Left renal pelvis (tissue), 4 donors: ENCODE measurements at places on chromosomes 16 and 17.
A peak's percentile ranks its signal among the peaks of the same experiment; 100 is the strongest.

DNA sequence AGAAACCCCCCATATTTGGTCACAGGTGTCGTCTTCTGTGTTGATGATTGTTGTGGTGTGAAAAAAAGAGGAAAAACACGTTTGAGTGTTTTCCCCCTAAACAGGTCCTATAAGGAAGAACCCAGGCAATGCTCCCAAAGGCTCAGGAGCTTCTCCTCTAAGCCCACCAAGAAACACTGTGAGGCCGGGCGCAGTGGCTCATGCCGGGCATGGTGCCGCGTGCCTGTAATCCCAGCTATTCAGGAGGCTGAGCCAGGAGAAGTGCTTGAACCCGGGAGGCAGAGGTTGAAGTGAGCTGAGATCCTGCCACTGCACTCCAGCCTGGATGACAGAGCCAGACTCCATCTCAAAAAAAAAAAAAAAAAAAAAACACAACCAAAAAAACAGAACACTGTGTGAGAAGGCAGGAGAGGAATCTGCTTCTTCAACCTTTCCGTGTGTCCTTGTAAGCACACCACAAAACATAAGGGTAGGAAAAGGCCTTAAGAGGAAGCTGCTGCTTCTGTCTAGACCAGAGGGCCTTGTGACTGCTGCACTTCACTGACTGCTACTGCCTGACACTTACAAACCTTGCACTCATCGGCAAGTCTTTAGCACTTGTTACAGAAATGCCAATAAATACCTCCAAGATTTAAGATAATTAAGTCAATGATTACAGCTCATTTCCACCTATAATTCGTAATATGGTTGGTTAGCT, 9.3 kb downstream of the JPT1 start:
- DNase-seq = no peak

DNA sequence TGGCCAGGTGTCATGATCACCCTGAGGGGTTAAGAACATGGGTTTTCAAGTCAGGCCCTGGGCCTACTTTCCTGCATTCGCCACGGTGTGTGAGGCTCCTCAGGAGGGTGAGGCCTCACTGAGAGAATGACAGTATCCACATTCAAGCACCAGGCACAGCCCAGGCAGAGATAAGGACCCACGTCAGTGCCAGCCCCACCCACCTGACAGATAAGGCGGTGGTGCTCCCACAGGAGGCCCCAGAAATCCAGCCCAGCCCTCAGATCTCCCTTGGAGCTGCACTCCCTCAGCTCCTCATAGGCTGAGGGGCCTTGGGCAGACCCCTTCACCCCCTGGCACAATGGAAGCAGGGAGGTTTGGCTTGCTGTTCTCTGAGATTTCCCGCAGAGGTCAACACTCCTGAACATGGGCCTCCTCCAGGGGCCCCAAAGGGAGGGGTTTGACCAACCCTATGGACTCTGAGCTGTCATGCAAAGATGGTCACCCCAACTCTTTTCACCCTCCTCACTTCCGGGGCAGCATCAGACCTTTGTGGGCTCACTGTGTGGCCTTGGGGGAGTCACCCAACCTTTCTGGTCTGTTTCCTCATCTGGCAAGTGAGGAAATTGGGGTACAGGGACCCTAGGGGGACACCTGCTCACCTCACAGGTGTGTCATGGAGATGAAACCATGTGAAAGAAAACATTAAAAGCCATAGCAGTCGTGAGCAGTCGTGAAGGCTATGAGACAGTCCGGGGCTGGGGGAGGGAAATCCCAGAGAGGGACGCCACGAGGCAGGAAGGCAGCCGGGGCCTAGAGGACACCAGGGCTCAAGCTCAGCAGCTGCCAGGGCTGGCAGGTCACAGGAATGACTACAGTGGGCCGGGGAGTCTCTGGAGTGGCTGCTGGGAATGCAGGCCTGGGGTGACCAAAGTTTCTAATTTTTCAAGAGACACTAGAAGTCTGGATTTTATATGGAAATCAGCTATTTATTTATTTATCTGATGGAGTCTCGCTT, 15.4 kb downstream of the PLLP start:
- no peak for DNase-seq

DNA sequence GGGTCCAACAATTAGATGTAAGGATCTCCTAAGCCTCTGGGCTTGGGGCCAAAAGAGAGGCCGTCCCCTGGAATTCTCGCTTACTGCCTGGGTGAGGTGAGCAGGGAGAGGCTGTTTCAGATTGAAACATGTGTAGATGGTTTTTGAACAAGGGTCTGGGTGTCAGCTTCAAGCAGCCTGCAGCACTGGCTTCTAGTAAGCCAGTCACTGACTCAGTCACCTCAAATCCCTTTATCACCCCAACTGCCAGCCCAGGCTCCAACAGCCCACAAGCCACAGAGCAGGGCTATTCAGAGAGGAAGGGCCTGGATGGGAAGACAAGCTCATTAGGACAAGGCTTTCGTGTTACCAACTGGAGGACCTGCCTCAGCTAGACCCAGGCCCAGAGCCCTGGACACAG, 180.2 kb downstream of the CCT6B start:
- no peak for DNase-seq

DNA sequence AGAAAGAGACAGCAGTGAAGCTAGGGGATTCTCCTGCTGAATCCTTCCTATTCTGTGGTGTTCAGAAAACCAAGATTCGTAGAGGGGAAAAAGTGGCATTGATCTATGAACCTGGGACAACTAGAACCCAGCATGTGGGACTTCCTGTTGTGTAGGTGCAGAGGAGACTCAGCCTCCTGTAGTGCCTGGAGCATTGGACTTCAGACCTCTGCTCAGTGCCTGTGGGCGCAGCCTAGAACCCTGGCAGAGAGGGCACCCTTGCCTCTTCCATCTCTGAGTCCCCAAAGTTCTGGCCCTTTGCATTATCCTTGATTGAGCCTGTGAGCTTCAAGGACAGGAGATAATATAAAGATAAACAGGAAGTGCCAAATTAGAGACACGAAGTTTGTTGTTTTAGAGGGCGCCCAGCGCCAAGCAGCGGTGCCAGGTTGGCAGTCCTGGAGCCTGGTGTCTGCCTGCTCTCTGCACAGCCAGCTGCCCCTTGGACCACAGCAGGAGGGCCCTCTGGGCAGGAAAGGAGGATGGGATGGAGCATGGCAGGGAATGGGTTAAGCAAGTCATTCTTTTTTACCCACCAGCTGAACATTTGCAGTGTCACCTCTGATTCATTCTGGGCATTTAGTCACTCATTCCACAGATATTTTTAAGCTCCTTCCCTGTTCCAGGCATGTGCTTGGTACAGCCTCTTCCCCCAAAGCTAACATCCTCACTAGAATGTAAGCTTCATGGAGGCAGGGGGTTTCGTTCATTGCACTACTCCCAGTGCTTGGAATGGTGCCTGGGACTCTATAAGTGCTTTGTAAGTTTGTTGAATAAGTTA, 11.9 kb upstream of the SP6 start:
- DNase-seq = no peak

- DNase-seq = peak; percentile 34
Measured at GRCh38 chr16:77584205-77584859, 138.0 kb upstream of the NUDT7 start.

DNA sequence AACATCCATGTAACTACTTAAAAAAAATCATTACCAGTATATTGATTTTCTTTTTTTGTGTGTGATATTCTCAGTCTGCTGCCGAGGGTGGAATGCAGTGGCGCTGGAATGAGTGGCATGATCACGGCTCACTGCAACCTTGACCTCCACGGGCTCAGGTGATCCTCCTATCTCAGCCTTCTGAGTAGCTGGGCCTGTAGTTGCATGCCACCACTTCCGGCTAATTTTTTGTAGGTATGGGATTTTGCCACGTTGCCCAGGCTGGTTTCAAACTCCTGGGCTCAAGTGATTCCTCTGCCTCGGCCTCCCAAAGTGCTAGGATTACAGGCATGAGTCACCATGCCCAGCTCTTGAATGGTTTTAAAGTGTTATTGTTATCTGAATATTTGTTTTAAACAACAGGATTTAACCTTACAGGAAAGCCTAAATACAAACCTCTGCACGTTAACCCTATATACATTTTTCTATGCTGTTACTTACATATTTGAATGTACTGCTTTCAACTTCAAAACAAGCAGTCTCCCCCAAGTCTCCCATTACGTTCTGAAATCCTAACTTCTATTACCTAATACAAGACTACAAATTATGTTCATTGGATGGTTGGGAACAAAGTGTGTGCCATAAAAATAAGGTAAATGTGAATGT, 61.7 kb downstream of the KPNA2 start:
- DNase-seq = no peak

DNA sequence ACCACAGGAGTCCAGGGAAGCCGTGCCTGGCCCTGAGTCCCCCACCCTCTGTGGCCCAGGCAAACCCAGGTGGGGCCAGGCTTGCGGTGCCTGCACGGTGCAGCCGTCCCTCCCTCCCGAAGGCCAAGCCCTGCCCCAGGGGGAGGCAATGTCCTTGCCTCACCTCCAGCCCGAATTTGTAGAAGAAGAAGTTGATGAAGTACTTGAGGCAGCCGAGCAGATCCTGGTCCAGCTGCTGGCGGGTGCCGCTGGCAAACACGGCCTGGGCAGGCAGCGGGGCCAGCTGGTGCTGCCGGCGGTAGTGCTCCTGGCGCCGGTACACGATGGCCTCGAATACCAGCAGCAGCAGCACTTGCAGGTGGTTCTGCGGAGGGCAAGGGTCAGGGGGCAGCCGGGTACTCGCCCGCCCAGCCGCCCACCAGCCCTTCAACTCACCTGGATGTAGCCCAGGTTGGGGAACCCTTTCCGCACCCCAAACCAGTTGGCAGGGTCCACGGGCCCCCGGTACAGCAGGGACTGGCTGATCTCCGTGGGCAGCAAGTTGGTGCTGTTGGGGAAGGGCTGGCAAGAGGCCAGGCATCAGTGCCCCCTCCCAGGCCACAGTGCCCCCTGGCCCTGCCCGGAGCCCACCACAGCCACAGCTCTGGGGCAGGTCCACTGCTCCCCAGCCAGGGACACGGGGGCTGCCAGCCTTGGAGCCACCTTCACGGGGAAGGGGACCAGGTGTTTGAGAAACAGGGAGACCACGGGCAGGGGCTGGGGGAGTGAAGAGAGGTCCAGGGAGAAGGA, 26.1 kb downstream of the CTU2 start:
- DNase-seq = no peak

GRCh38 chr16:27341549-27341948, 27.8 kb downstream of the IL4R start:
- DNase-seq = no peak

DNA sequence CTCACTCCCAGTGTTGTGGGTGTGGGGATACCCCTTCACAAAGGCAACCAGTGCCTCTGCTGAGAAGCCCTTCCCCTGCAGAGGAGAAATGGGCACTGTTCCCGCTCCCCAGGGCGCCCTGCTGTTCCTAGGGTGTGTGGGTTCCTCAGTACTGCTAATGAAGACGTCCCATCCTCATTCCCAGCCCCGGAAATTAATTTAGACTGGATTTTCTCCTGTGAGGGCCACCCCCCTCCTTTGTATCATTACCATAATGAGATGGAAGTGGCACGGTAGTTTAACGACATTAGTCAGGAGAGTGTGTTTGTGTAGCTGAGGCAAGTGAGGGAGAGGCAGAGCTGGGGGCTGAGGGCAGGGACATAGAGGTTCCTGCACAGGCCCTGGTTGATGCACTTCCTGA, 53.2 kb downstream of the PIPOX start:
- DNase-seq = no peak

GRCh38 chr17:9307313-9307998, 268.2 kb downstream of the STX8 start:
- no peak for DNase-seq

DNA sequence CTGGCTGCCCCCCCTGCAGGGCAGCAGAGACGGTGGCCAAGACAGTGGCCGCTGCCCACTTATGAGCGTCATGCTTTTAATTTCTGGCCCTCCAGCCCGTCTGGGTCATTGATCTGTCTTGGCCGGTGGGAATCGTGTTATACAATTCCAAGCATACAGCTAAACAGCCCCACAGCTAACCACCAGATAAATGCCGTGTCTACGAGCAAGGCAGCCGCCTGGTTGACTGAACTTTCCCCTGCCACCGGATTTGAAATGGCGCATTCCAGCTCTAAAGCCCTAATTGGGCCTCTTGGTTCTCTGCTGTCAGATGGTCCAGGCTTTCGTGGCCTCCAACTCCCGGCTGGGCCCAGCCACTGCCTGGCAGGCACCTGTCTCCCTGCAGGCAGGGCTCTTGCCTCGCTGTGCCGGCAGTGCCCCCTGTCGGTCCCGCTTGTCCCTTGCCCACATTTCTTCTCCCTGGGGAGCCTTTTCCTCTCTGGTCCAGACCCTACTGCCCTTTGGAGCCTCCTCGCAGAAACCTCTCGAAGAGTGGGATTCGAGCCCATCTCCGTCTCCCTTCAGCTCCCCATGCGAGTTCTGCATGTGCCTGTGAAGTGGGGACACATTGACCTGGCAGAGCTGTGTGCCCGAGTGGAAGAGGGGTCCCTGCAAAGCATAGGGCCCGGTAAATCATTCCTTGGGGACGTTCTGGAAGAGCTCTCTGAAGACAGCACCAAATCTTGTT, 1.8 kb upstream of the RBFOX3 start:
- no peak for DNase-seq

- no peak for DNase-seq
Measured at GRCh38 chr16:11392041-11392581, 46.9 kb downstream of the RMI2 start.

- no peak for DNase-seq
Measured at GRCh38 chr16:13322336-13322735, 420.9 kb downstream of the SHISA9 start.
